ENCODE measurements at places on chromosomes 4 and X.

DNA sequence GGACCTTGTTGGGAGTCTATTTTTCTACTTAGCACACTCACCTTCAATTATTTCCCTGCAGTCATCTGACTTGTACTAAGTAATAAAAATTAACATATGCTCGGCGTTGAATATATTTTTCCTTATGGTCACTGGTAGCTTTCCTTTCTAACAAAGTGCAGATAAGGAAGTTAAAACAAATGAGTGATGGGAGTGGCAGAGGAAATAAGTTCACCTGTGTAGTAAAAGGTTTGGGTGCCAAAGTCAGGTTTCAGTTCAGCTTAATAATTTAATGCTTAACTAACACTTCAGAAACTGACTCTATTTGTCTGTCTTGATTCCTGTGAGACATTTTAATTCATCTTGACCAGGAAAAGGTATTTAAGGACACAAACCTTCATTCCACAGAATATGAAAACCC, 184.4 kb downstream of the PCDH7 start:
- no peak for DNase-seq

- no peak for DNase-seq
These were observed 71.2 kb upstream of the HCCS start for GRCh38 chrX:11039926-11040325.

DNA sequence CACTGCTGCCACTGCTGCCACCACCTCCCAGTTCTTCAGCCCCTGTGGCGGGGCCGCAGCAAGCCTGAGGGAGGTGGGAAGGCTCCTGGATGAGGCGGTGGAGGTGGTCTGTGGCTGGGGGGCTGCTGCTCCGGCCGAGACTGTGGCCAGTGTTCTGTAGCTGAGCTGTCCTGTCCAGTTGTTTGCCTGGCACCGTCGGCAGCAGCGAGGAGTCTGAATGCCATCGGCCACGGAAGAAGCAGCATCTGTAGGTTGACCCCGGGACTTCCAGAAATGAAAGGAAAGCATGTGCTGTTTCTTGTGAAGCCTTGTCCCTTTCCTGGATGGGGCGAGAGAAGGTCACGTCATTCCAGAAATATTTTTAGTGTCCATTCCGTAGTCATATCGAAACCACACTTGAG, 3.3 kb downstream of the C4orf54 start:
- DNase-seq: no peak

DNA sequence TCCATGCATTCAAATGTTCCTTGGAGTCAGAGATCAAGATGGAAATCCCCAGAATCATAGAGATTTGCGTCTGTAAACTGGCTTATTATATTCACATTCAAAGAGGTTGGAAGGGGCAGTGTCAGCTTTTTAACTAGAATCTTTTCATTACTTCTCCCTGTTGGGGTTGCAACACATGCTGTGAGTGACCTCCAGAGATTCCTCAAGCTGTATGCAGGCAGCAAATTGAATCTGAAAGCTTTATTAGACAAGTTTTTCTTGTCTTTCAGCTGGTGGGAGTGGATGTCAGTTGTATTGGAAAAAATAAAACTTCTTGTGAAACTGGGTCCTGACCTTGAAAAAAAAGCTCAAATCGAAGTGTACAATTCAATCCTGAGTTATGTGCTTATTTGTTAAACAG, 736.5 kb upstream of the FTHL17 start:
- no peak for DNase-seq

DNA sequence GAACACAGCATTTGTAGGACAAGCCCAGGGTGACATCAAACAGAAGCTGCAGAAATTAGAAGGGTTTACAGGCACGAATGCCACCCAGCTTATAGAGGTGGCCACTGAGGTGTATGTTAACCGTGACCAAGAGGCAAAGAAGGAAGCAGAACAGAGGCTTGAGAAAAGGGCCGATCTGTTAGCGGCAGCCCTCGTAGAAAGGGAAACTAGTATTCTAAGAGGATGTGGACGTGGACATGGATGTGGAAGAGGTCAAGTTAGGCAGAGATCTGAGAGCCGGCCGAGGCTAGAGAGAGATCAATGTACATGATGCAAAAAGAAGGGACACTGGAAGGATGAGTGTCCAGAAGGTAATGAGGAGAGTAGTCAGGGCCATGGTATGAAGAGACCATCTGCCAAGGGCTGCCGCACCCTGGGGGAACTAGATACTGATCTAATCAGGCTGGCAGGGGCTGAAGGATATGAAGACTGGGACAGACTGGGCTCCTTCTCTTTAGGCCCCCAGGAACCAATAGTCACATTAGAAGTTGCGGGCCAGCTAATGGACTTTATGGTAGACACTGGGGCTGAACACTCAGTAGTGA, 27.5 kb downstream of the LIAS start:
- DNase-seq: no peak

GRCh38 chrX:22105971-22106370, 73.8 kb downstream of the PHEX start:
- no peak for DNase-seq

- no peak for DNase-seq
These were observed 733 bp upstream of the NAA15 start for GRCh38 chr4:139300431-139301112.

DNA sequence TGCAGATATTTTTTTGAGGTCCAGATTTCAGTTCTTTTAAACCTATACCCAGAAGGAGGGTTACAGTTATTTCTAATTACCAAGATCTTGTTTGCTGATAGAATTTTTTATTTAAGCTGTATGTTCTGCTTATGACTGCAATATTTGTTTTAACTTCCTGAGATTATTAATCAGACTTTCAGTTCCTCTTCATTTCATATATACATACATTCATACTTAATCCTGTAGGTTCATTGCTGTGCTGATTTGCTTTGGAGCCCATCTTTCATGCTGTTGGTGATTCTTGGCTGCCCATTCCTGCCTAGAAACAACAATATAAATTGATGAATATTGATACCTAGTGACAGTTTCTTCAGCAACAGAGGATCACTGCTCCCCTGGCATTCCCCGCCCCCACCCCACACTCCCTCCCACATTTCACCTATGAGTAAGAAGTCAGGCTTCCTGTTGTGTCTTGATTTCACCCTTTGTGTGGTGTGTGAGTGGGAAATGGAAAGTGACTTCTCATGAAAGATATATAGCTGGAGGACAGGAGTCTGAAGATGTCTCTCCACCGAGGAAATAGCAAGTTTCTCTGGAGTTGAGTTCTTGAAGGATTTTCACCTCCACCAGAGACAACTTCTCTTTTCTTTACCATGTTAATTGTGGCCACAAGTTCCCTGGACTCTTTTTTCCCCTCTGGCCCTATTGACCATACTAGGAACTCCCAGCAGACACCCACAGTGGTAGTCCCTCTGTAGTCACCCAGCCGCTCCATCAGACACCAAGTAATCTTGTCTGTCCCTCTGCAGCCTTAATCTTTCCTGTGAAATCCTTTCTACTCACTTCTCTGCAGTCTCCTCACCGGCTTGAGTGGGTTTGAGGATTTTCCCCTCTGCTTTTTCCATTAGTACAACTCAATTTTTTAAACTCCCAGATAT, 118.4 kb downstream of the ASB9 start:
- no peak for DNase-seq

DNA sequence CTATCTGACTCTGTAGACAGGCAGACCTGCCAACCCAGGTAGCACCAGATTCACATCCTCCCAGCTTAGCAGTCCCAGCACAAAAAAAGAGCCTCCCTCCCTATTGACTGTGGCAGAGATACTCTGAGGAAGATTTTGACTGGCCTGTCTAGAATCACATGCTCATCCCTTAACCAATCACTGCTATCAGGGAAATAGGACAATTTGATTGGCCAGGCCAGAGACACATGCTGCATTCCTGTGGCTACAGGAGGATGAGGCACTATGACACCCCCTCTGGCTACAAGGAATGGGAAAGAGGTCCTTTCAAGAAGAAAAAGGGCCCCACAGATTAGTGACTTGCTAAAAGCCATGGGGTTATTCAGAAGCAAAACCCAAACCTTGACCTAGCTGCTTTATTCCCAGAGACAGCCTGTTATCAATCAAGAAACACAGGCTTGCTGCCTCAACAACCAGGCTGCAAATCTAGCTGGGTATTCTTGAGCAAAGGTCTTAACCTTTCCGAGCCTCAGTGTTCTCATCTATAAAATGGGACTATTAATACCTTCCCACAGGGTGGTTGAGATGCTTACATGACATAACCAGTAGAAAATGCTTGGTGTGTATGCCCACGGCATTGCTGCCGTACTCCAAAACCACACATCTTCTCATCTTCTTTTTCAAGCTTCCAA, 147.6 kb downstream of the BCOR start:
- no peak for DNase-seq

- DNase-seq: no peak
These were observed 47.0 kb downstream of the ANXA10 start for GRCh38 chr4:168139336-168139735.

- no peak for DNase-seq
These were observed 41.2 kb upstream of the RASGEF1B start for GRCh38 chr4:81512757-81513501.

DNA sequence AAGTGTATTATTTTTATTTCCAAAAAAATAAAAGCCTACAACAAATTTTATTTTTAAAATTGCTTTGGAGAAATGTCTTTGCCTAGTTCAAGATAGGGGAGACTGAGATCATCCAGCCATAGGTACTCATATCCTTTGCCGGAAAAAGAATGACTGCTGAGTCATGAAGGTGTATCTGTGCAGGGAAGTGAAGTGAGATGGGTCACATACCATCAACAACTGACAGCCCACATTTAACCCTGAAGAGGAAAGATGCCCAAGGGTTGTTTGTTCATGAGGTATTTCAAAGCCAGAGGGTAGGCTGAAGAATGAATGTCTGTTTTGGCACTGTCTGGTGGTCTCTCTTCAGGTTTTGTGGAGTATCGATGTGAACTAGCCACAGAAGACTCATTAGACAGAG, 106.7 kb upstream of the TTC29 start:
- no peak for DNase-seq

DNA sequence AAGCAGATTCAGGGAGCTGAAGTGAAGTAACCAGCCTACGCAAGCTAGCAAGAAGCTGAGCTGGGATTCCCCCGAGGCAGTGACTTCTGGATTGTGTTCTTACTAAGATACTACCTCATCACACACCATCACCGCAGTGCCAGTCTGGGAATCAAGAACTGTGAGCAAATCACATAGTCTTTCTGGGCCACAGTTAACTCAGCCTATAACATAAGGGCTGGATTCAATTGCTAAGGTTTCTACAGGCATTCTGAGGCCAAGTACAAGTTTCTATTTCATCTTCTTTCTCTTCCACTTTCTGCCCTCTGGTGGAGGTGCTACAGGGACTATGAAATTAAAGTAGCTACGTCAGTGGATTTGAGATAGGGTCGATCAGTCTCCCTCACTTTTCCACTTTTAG, 1.4 kb upstream of the CORIN start:
- no peak for DNase-seq

DNA sequence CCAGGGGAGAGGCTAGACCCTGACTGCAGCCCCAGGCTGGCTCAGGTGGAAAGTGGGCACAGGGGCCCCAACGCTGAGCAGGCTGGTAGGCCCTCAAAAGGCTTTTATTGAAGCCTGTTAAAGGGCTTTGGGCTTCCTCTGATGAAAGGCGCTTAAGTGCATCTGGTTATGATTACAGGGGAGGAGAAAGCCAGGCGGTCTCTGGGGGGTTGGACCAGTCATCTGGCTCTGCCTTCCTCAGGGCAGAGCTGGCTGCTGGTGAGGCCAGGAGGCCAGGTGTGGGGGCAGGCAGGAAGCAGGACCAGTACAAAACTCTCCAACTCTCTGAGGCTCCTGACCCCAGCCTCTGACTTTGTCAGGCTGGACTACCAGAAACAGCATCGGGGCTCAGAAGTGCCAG, 68.8 kb upstream of the BCOR start:
- no peak for DNase-seq

All from SIG-M5 (cell line).